Activated CD4-positive, alpha-beta T cell treated with anti-CD3 and anti-CD28 coated beads, Interleukin-2, amount 10 ng/mL, durations not matched to agents 7 days and 5 days (primary cell): ENCODE measurements at places on chromosomes 16 and 17.
A peak's percentile ranks its signal among the peaks of the same experiment; 100 is the strongest.

GRCh38 chr17:82649501-82650261, 1.4 kb upstream of the WDR45B start:
- no peak for DNase-seq

DNA sequence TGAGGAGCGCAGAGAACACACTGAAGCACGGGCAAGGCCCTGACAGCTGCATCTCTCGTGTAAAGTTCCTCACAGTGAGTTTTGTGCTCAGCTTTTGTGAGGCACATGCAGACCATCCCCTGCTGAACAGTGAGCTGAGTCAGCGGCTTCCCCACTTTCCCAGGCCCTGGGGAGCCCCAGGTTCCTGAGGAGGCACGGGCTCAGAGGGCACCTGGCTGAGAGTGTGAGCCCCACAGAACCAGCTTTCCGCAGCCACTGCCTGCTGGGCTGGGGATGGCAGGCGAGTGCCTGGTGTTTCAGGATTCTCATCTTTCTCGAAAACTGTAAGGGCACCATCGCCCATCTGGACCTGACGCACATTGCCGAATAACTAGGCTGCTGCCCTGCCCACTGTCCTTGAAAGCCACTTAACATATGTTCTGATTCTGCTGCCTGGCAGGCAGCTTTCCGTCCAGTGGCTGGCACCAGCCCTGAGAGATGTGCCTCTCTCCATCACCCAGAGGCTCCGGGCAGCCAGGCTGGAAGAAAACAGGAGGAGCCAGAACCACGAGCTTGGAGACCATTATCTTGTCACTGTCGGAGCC, 266.7 kb upstream of the FOXF1 start:
- no peak for DNase-seq

- DNase-seq = no peak
These were observed 30.2 kb downstream of the SPHK1 start for GRCh38 chr17:76414334-76415295.

DNA sequence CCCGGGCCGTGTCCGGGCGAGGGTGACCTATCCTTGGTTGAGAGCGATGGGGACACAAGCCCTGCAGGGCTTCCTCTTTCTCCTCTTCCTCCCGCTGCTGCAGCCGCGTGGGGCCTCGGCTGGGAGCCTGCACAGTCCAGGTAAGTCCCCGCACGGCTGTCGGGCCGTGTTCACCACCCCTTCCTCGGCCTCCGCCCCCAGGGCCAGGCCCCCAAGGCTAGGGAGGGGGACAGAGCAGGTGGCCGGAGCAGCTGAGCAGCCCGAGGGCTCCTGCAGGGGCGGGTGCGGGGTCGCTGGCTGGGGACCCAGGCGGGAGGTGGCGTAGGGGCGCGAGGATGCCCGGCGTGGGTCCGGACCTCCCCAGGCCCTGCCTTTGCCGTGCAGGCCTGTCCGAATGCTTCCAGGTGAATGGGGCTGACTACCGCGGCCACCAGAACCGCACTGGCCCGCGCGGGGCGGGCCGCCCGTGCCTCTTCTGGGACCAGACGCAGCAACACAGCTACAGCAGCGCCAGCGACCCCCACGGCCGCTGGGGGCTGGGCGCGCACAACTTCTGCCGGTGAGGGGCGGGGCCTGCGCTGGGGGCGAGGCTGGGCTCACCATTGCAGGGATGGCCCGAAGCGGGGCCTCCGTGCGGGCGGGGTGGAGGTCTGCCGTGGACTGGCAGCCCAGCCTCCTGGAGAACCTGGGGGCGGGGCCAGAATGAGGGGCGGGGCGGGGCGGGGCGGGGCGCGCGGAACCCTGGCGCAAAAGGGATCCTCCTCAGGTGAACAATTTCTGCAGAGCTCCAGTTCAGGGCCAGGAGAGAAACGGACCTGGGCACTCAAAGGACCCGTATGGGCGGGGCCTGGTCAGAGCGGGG, 631 bp downstream of the KREMEN2 start:
- peak; percentile 71 for DNase-seq

DNA sequence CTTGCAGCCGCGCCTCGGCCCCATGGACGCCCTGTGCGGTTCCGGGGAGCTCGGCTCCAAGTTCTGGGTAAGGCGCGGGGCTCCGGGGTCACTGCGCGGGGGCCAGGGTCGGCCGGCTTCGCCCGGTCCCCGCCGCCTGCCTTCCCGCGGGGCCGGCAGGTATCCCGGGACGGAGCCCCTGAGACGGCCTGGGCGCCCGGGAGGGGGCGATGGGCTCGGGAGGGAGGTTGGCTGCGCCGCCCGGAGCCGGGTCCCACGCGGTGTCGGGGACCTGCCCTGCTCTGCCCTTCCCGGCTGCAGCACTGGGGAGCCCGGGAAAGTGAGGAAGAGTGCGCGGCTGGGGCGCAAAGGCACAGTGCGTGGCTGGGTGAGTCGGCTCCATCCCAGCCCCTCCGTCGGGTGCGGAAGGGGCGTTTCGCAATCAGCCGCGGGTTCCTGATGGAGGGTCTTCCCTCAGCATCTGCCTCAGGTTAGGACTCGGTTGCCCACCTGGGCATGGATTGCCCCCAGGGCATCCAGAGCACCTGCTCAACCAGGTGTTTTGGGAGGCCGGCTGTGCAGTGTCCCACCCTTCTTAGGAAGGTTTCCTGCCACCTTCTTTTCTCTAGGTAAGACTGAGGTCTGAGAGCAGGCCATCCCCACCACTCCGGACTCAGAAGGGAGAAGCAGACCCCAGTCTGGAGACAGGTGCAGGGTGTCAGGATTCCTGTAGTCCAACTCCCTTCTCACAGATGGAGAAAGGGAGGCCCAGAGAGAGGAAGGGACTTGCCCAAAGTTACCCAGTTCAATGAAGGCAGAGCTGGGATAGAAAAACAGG, 442 bp downstream of the ABCC3 start:
- DNase-seq = no peak

GRCh38 chr17:8898126-8898525, 30.7 kb upstream of the PIK3R6 start:
- no peak for DNase-seq

DNA sequence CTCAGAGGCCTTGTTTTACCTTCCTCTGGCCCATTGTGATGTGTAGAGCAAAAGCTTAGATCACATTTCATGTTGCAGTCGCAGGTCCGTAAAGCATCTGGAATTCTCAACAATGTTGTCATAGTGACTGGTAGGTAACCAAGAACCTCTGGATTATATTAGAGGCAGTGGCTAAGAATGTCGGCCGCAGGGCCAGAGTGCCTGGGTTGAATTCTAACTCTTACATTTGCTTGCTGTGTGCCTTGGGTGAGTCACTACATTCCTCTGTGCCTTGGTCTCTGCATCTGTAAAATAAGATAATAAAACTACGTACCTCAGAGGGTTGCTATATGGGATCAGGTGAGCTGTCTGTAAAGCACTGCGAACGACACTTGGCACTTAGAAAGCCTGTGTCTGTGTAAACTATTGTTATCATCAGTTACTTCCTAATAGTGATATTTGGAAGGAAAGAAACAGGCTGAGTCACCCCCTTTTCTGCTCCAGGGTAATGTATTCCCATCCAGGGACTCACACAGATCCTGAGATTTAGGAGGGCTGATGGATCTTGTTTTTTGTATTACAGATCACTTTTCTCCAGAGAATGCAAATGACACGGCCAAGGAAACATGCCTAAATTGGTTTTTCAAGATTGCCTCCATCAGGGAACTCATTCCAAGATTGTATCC, 52.2 kb downstream of the VPS35L start:
- DNase-seq = no peak

GRCh38 chr17:43769859-43770258, 8.9 kb downstream of the DUSP3 start:
- DNase-seq = no peak

DNA sequence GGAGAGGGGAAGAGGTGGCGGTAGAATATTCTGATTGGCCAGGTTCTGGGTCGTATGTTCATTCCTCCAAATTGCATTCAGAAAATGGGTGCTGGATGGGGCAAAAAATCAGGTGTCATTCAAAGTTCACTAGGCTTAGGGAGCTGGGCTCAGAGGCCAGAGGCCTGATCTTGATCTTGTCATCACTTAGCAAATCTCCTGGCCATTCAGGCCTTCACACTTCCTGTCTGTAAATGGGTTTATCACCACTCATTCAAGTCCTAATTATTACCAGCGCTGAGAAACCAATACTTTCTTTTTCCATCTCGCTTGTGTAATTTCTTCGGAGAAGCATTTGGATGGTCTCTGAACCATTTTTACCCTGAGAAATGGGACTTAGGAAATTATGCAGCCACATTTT, 50.8 kb downstream of the BMERB1 start:
- no peak for DNase-seq

DNA sequence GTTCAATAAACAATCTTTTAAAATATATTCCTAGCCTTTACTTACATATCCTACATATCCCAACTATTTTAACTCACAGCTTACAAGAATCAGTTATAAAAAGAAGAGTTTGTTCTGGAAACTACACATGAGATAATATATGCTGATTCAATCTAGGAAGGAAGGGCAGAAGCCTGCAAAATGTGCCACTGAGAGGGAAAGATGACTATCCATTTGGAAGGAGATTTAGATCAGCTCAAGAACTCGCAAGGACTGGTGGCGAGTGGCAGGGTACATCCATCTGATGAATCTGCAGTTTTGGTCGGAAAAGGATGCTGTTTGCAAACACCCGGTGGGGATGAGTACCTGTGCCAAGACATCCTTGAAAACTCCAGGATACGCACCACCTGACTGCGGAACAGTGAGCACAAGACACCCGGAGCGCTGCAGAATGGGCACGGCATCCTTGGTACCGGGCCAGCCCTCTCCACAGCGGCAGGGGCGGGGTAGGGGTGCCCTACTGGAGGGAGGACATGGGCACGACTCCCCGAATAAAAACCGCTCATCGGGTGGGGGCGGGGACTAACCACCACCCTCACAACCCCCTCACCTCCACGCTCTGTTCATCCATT, 723 bp downstream of the TRIM37 start:
- peak; percentile 83 for DNase-seq

- no peak for DNase-seq
These were observed 14.0 kb upstream of the KATNB1 start for GRCh38 chr16:57721356-57722209.

- DNase-seq = no peak
These were observed 9.5 kb downstream of the MPP2 start for GRCh38 chr17:43897831-43898230.

DNA sequence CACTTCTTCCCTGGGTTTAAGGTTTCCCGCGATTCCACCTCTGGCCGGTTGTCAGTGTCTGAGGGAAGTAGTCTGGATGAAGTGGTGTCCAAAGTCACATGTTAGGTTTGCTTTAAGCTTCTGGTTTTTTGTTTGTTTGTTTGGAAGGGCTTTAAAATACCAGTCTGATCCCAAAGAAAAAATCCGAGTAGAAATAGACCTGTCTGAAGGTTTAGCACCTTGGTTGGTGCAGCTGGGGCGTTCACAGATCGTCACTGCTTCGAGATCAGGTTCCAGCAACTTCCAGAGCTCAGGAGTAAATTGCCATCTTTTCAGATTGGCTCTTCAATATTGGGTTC, 567 bp downstream of the TMEM97 start:
- DNase-seq = no peak

DNA sequence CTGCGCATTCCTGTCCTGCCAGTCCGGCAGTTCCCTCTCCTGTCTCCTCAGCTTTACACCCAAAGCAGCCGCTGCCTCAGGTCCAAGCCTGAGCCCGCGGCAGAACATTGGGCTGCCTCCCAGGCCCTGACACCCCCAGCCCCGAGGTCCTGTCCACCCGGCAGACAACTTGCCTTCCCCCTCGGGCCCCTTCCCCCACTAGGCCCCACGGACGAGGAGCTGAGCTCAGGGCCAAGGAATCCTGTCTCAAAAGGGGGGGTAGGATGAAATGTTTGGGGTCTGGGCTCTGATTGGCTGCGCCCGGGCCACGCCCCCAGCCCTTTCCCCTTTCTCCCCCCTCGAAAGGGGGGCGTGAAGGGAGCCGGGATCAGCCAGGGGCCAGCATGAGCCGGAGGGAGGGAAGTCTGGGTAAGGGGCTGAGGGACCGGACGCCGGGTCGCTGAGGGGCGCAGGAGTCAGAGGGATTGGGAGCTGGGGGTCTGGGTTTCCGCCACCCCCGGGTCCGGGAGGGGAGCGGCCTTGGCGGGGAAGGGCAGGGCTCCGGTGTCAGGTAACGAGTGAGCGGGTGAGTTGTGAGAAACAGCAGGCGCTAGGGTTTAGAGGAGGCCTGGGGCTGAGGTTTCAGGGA, at the start of gene CTF1:
Gene CTF1 (plus strand): TSS at position 354 of the 628 bp plus-strand sequence. CDS start 30 bp downstream, at position 384.
- DNase-seq = no peak

- no peak for DNase-seq
These were observed 60.2 kb downstream of the RPGRIP1L start for GRCh38 chr16:53643474-53643873.

GRCh38 chr17:18975597-18975996, 23.6 kb downstream of the SLC5A10 start:
- no peak for DNase-seq

DNA sequence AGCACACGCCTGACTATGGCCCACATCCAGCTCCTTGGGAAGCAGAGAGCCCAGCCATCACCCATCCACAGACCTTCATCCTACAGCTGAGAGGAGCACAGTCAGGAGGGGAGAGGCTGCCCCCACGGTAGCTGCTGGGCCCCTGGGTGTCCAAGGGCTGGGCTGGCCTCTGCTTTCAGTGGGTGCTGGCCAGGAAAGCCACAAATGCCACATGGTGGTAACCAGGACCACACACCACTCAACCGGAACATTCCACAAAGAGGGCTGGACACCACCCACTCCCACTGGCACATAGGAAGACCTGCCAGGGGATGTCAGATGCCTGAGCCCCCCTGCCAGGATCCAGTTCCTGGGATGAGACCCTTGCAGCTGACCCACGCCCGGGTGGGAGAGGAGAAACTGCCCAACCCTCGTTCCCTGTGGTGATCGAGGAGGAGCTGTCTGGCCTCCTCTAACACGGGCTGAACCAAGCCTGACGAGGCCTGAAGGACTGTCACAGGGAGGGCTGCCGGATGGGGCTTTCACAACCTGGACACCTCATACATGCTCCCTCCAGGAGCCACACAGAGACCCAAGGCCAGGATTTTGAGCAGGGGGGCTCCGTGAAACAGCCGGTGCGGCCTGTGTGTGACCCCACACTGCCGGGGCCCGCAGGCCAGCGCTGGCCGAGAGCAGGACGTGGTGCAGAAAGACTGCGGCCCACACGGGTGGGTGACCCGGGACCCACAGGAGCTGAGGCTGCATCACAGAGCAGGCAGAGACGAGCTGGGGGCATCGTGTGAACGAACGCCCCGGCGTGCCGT, 30.7 kb downstream of the PIEZO1 start:
- DNase-seq = no peak

DNA sequence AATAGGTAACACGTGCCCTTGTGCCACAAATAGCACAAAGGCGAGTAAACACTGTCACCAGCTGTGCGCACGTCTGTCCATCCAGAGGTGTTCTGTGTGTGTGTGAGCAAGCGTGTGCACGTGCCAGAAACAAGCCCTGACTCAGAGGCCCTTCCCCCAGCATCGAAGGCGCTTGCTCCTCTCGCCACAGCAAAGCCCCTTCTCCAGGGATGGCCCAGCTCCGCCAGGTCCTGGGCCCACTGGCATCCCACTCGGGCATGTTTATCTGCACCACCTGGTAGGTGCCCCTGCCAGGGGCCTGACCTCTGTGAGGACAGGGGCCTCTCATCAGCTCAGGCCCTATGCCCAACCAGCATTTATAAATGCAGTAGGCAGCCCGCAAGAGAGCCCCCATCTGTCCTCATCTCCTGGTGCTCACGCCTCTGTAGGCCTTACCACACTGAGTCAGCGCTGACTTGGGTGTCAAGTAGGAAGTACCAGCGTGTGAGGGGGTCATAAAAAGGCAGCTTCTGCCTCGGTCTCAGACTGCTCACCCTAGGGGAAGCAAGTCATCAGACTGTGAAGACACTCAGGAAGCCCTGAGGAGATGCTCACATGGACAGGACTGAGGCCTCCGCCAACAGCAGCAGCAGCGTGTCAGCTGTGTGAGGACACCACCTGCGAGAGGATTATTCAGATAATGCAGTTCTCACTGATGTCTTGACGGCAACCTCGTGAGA, 10.8 kb downstream of the TMEM235 start:
- DNase-seq = no peak

GRCh38 chr17:50657627-50658026, 22.9 kb downstream of the ABCC3 start:
- no peak for DNase-seq
